Activated CD4-positive, alpha-beta T cell treated with anti-CD3 and anti-CD28 coated beads, Interleukin-2, Interleukin-4, amounts not matched to agents 100 ng/mL and 50 ng/mL, durations not matched to agents 16 hours and 8 hours (primary cell): ENCODE measurements at places on chromosomes 5 and 9.

DNA sequence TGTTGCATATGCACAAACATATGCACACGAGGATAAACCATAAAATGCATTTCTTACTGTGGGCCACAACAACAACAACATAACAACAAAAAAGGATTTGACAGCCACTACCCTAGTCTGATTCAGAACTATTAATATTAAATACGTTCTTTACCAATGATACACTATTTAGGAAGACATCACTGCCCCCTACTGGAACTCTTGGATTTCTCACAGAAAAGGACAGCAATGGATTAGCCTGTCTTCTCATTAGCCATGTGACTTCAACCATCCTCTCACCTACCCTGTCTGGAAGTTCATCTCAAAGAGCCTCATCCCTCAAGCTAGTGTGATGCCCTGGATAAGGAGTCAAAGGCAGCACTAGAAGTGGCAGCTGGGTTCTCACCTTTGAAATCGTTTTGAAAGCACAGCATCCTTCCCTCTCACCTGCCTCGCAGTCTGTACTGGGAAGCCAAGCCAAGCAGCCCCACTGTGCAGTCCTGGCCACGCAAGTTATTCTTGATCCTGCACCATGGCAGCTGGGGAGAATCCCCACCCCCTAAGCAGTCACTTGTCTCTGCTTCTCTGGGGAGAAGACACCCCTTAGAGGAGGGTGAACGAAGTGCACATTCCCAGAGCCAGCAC, 64.6 kb downstream of the SH3TC2 start:
- DNase-seq = peak; percentile 53

- DNase-seq = no peak
Measured at GRCh38 chr5:37742111-37742510, 97.7 kb downstream of the GDNF start.

- DNase-seq = peak; percentile 57
Measured at GRCh38 chr5:168987543-168988300, 313.2 kb downstream of the SLIT3 start.

- DNase-seq = no peak
Measured at GRCh38 chr5:65906256-65906655, 20.1 kb upstream of the ERBIN start.

DNA sequence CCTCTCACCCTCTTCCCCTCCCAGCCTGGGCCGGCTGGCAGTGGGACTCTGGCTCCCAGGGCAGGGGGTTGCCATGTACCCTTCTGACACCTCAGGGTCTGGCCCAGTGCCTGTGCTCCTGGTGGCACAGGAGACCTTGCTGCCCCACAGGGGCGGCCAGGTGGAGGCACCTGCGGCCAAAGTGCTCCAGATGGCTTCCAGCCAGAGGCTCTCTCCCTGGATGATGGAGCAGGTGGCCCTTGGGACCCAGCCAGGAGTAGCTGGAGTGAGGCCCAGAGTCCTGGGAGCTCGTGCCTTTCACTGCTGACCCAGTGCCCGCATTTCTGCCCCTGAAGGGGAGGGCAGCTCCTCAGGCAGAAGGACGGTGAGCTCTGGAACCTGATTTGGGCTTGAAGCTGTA, 87.3 kb downstream of the NTNG2 start:
- no peak for DNase-seq

DNA sequence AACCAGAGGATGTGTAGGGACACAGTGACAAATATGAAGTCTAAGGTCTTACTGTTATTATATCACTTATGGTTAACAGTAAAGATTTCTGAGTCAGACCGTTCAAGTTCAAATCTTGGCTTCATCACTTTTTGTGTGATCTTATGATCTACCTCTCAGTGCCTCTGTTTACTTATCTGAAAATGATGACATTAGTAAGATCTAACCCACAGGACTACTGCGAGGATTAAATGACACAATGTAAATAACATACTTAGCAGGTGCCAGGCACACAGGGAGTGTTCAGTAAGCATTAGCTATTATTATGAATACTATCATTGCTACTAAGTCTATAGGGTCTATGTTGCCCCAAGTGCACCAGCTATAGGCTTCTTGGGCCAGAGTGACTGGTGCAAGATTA, 2.0 kb downstream of the IRF1 start:
- DNase-seq = no peak

- no peak for DNase-seq
Measured at GRCh38 chr5:41199660-41200059, 13.7 kb downstream of the C6 start.

GRCh38 chr5:61578858-61579503, 246.9 kb downstream of the ZSWIM6 start:
- peak; percentile 37 for DNase-seq

DNA sequence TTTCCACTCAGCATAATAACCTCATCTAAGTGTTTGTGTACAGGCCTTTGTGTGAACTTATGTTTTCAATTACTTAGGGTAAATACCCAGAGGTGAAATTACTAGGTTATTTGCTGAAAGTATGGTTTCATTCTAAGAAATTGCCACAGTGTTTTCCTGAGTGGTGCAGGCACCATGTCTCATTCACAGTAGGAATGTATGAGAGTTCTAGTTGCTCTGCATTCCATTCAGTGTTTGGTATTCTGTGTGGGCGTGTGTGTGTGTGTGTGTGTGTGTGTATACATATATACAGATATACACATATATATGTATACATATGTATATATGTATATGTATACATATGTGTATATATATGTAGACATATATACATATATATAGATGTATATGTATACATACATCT, 8.8 kb upstream of the SVEP1 start:
- DNase-seq = no peak

DNA sequence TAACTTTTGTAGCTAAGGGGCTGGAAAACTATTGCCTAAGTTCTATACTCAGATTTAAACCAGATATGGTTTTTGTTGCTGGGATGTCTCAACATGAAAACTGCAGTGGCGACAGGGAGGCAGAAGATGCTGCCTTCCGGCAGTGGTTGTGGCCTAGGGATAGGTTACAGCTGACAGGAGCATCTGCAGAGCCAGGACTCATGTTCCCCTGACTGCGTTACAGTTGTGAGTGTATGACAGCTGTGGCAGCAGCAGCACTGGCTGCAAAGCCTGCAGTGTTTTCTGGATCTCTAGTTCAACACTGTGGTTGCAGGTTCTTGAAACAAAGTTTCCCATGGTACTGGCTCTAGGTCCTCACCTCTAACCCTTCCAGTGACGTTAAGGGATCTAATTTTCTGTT, 498.8 kb upstream of the CDH18 start:
- DNase-seq = no peak

DNA sequence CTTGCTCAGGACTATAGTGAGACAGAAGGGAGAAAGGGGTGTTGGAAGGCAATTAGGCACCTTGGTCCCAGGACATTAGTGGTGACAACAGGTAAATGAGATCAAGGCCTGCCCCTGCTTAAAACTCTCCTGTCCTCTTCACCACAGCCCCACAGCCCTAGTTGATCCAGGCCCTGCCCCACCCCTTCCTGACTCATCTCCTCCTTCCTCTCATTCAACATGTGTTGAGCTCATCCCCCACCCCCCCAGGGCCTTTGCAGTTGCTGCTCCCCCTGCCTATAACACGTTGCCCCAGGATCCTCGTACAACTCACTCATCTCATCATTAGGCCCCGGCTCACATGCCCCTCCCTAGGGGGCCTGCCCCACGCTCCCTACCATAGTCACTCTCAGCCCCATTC, 66.8 kb downstream of the TSPAN17 start:
- no peak for DNase-seq

GRCh38 chr5:9785751-9786150, 155.6 kb upstream of the TAS2R1 start:
- DNase-seq = no peak

- DNase-seq = no peak
Measured at GRCh38 chr5:135708481-135709207, 125.8 kb upstream of the SLC25A48 start.

DNA sequence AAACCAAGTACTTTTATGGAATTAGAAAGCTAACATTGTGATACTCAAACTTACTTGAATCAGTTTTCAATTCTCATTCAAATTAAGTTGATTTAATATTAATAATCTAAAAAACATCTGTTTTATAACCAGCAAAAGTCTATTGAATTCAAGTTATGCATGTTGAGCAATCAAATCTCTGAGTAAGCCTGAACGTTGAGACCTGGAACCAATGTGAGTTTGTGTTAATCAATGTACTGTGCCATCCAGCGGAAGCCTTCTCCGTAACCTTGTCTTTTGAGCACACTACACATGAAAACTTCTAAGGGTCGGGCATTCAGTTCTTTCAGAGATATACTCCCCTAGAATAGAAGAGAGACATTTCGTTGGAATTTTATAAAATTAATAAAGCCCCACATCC, 25.9 kb downstream of the SAR1B start:
- DNase-seq = no peak
